ENCODE measurements at places on chromosomes 12 and 14. TPM values are rescaled to one million over a fixed set of nuclear protein-coding genes. Genes with fewer than 3 reads are reported as not detected.

DNA sequence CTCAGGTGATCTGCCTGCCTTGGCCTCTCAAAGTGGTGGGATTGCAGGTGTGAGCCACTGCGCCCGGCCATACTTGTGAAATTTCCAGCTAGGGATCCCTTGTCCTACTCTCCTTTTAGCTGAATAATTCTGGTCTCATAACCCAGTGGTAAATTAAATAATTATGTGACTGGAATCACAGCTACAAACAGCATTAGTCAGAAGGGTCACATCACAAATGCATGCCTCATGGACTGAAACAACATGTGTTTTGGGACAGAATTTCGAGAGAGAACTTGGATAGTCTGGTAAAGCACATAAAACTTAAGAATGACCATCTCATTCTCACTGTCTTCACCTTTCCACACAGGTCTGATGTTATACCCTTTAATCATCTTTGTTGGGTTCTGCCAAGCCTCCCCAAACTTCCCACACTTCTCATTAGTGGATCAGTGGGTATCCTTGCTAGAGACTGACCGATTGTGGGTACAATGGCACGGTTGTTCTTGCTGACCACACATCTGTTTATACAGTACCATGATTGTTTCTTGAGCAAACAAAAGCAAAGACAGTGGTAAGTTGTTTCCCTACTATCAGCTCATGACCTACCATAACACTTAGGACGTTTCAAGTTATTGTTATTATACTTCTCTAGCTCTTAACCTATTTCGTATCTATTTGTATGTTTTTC lies 5.1 kb downstream of the GPRC5D start:
- no peak for DNase-seq
- peaks cover 4% of the 10 kb centered on the region for H3K27me3 ChIP-seq
- peaks cover 2% of the 10 kb centered on the region for H3K4me1 ChIP-seq
- H3K36me3 ChIP-seq, result no peaks in the 10 kb centered on the region
- H3K27ac ChIP-seq, result no peak overlapping the region
- H3K4me3 ChIP-seq, result no peak overlapping the region

DNA sequence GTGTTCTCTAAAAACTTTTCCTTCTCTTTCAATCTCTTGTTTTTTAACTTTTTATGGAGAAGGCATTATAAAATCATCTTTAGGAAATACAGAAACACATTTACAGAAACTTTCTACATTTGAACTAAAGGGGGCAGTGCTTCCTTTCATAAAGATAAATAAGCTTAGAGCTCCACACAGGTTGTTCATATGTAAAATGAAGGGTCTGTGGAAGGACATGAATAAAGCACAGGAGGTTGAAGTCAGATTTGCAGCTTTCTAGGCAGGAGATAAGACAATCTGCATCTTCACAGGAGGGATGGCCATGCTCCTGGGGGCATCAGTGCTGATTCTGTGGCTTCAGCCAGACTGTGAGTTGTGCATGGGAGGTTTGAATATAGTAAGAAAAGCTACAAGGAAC lies 426.0 kb downstream of the DAD1 start:
- no peaks in the 10 kb centered on the region for H3K36me3 ChIP-seq
- no peaks in the 10 kb centered on the region for H3K27me3 ChIP-seq
- no peak for DNase-seq
- H3K4me3 ChIP-seq, result peak overlapping the region; percentile 74
- peak overlapping the region; percentile 84 for H3K27ac ChIP-seq

DNA sequence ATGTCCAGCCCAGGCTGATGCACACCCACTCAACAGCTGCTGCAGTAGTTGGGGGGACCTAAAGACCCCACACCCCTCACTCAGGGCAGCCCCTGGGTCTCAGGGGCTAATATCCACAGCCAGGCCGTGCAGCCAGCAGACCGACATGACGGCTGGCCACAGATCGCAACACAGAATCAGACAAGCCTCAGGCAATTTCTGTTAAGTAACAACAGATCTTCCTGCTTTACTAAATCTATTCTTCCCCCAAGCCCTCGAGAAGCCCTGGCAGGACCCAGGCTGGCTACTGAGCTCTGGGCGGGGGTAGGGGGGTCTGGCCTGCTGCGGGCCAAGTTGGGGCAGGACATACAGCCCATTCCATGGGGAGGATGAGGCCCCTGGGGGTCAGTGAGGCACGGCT lies 28.0 kb upstream of the NUDT14 start:
- H3K27me3 ChIP-seq, result no peaks in the 10 kb centered on the region
- no peaks in the 10 kb centered on the region for H3K4me1 ChIP-seq
- no peak for DNase-seq
- H3K27ac ChIP-seq, result no peak overlapping the region
- no peaks in the 10 kb centered on the region for H3K36me3 ChIP-seq
- H3K4me3 ChIP-seq, result no peak overlapping the region

DNA sequence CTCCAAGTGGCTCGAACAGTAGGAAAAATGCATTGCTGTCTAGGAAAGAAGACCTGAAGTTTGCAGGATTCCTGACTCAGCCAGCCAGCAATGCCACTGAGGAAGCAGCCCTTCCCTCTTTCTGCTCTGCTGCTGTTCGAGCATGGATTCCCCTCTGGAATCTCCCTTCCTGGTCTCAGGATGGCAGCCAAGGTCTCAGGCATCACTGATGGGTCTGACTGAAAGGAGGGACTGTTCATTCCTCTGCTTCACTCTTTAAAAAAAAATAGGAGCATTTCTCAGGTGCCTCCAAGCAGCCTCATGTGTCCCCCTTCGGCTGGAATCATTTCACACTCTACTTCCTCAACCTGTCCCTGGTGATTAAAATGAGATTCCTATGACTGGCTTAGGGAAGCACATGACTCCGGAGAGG lies 62.4 kb downstream of the SLC15A4 start:
- H3K4me1 ChIP-seq, result no peaks in the 10 kb centered on the region
- no peak overlapping the region for H3K4me3 ChIP-seq
- H3K27me3 ChIP-seq, result no peaks in the 10 kb centered on the region

GRCh38 chr14:96581902-96582301 lies 79.7 kb downstream of the PAPOLA start:
- H3K4me1 ChIP-seq, result peaks cover 4% of the 10 kb centered on the region
- H3K27ac ChIP-seq, result no peak overlapping the region
- H3K27me3 ChIP-seq, result peaks cover 13% of the 10 kb centered on the region
- no peak overlapping the region for H3K4me3 ChIP-seq
- DNase-seq, result peak; percentile 14

DNA sequence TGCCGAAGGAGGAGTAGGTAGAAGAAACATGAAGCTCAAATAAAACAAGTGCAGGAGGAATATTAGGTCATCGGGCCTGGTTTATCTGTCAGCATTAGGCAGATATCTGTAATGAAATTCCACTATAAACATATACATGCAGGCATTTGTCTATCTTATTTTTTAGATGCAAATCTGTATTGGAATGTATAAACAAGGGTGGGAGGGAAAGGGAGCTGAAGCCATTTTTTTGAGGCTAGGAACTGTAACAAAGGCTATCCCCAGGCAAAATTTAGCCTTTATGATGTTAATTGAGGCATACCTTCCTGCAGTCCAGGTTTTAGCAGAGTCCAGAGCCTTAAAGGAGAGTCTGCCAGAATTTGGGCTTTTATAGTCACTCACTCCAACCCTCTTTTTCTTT lies 72.5 kb downstream of the PHLDA1 start:
- H3K36me3 ChIP-seq, result peaks cover 3% of the 10 kb centered on the region
- no peak for DNase-seq
- H3K4me3 ChIP-seq, result no peak overlapping the region
- H3K27me3 ChIP-seq, result no peaks in the 10 kb centered on the region
- peak overlapping the region; percentile 69 for H3K27ac ChIP-seq

DNA sequence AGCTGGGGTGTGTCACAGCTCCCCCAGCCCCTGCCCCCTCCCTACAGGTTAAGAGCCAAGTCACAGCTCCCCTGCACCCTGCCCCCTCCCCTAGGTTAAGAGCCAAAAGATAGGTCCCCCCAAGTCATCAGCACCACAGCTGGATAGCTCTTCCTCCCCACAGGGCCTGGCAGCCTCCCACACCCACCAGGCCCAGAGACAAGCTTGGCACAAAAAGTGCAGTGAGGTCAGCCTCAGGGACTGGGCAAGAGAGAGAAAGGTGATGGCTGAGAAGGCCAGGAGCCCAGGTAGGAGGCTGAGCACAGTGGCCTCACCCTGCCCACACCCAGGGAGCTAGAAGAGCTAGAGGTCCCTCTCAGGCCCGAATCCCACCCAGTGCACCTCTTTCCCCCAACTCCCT lies 8.7 kb downstream of the ITGA7 start:
- H3K36me3 ChIP-seq, result no peaks in the 10 kb centered on the region
- no peak overlapping the region for H3K4me3 ChIP-seq
- no peak overlapping the region for H3K27ac ChIP-seq
- H3K4me1 ChIP-seq, result no peaks in the 10 kb centered on the region
- H3K27me3 ChIP-seq, result no peaks in the 10 kb centered on the region
- no peak for DNase-seq

DNA sequence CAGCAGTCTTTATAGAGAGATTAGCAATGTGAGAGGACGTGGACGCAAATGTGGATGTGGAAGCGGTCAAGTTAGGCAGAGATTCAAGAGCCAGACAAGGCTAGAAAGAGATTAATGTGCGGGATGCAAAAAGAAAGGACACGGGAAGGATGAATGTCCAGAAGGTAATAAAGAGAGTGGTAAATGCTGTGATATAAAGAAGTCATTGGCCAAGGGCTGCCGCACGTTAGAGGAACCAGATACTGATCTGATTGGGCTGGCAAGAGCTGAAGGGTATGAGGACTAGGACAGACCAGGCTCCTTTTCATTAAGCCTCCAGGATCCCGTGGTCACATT lies 59.5 kb downstream of the DHRS2 start:
- H3K4me3 ChIP-seq, result no peak overlapping the region
- no peaks in the 10 kb centered on the region for H3K36me3 ChIP-seq
- peaks cover 5% of the 10 kb centered on the region for H3K27me3 ChIP-seq
- no peak for DNase-seq
- no peak overlapping the region for H3K27ac ChIP-seq

GRCh38 chr12:8860165-8860961 lies 37.9 kb downstream of the A2ML1 start:
- H3K27me3 ChIP-seq, result peaks cover 4% of the 10 kb centered on the region
- no peaks in the 10 kb centered on the region for H3K36me3 ChIP-seq
- no peak overlapping the region for H3K4me3 ChIP-seq
- peak; percentile 24 for DNase-seq
- H3K27ac ChIP-seq, result no peak overlapping the region
- H3K4me1 ChIP-seq, result no peaks in the 10 kb centered on the region

Gene OTOGL
- not detected for total RNA-seq

Gene CLEC9A
- not detected for total RNA-seq

Gene GPHN
- 15.8 TPM for total RNA-seq
